HEK293T (cell line): ENCODE measurements at places on chromosomes 5 and 9.

- DNase-seq, result no peak
Observed at GRCh38 chr5:178116143-178116885, 3.0 kb downstream of the N4BP3 start.

DNA sequence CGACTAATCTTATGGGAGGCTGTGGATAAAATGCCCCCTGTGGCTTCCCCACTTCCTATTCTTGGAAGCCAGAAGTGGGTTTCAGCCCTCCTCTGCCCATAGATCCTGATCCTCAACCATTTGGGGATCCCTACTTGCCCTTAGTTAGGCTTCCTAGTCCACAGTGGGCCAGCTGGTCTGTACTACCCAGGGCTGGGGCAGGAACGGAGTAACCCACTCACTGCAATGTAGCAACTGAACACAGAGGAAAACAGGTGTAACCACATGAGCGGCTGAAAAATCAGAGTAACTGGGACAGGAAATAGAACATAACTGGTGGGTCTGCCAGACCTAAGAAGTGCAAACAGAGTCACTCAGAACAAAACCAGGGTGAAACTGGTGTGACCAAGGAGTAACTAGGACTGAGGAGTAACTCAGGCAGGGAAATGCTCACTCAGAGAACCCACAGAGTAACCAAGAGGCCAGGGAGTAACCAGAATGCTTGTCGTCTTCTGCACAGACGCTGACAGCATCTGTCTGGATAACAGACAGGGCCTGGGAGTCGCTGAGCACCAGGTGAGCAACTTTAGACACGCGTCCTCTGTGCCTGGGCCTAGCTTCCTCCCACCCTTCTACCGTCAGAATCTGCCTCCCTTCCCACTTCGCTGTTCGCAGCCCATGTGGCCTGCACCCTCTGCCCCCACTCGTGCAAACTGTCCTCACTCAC is 1.0 kb downstream of the AQP3 start:
- no peak for DNase-seq

DNA sequence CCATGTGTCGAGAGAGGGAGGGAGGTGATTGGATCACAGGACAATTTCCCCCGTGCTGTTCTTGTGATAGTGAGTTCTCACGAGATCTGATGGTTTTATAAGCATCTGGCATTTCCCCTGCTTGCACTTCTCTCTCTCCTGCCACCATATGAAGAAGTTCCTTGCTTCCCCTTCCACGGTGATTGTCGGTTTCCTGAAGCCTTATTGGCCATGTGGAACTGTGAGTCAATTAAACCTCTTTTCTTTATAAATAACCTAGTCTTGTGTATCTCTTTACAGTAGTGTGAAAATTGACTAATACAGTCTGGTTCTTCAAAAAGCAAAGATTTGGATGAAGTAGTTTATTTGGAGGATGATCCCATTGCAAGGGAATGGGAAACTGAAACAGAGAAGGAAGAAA is 11.3 kb upstream of the MIER3 start:
- DNase-seq, result no peak

- no peak for DNase-seq
Observed at GRCh38 chr9:93317495-93318094, 133.7 kb downstream of the WNK2 start.

DNA sequence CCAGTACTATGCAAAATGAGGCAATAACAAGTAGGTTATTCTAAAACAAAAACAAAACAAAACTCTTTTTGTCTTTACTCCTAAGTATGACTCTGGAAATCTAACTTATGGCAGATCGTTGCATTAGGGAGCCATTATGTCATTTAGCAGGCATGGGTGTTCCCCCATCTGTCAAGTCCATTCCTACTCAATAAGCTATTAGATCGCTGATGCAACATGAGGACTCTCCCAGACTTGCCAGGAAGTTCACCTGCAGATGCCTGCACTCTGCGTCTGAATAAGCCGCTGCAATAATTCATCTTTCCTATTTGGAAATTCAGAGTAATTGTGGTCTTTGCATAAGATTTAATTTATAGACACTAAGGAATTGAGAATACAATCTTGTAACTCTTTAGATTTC is 585.0 kb downstream of the KIF4B start:
- DNase-seq, result no peak

DNA sequence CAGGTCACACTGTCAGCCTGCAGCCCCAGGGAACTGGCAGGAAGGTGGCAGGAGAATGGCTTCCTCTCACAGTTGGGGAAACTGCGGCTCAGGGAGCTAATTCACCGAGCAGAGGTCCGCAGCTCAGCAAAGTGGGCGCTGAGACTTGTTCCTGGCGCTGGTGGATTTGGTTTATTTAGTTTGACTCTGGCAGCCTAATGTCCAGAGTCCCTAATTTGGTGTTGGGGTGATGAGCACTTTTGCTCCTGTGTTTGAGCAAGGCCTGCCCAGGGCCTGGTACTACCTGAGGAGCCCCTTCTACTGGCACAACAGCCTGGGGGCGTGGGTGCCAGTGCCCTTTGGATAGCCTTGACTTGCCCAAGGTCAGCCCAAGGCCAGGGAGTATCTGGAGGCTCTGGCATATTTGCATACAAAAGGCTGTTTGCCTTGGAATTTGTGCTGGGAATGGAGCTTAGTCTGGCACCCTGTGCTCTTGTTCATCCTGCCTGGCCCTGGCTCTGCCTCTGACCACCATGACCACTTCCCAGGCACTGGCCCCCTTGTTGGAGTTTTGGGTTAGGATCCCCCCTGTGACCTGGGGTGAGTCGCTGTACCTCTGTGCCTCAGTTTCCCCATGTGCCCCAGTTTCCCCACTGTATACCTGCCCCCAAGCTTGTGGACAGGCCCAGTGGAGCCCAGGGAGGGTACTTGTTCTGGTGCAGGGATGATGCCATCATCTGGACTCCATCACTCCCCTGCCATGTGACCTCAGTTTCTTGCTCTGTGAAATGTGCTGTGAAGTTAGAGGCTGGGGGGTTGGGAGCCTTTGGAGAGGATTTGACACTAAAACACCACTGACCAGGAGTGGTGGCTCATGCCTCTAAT is 1.4 kb downstream of the SUSD3 start:
- DNase-seq, result no peak

DNA sequence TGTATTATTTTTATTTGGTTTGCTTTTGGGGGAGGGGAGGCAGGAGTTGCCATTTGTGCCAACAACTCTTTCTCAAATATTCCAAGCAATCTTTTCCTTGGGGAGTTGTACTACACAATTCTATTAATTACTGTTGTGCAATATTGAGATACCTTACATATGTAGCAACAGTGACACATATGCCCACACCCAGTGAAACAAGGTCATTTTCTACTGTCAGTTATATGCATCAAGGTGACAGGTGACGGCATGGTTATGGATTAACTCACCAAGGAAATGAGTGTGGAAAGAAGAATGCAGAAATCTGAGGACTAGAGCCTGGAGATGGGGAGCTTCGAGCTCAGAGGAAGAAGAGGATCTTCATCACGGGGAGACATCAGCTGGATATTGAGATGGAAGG is 17.9 kb upstream of the MSMP start:
- no peak for DNase-seq
